Activated naive CD8-positive, alpha-beta T cell treated with anti-CD3 and anti-CD28 coated beads, Interleukin-2, amount 50 U/mL, for 24 hours (primary cell): ENCODE measurements at places on chromosomes 1 and 21.
A peak's percentile ranks its signal among the peaks of the same experiment; 100 is the strongest.

DNA sequence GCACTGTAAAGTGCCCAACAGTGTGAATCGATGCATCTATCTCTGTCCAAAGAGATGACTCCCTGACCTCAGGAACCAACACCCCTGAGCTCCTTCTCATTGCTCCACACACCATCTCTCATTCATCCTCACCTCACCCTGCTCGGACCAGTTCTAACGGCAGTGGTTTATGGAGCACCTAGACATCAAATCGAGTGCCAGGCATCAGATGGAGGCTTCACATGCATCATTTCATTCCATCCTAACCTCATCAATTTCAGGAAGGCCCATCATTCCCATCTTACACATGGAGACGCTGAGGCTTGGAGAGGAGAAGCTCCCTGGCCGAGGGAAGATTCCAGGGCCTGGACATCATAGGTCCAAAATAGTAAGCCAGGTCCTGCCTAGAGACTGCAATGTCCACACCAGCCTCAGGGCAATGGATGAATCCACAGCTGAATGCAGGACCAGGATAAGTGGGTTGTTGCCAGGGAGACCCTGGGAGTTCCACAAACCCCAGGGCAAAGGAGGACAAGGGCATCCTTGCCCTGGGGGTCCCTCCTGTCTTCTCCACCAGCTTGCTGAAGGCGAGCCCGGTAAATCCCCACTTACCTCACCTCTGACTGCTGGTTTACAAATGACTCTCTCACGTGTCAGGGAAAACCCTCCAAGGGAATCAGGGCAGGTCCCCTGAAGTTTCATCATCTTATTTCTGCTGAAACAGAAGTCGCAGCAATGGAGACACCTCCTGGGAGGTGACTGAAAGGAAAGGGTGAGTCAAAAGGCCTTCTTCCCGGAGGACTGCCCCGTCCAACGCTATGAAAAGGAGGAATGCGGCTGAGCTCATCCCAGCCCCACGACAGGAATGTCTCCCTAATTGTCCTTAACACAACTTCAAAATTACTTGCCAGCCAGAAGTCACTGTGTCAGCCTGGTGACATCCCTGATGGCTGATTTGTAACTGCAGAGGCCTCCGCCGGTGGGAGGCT lies 9.0 kb upstream of the IFFO2 start:
- DNase-seq = peak; percentile 43

DNA sequence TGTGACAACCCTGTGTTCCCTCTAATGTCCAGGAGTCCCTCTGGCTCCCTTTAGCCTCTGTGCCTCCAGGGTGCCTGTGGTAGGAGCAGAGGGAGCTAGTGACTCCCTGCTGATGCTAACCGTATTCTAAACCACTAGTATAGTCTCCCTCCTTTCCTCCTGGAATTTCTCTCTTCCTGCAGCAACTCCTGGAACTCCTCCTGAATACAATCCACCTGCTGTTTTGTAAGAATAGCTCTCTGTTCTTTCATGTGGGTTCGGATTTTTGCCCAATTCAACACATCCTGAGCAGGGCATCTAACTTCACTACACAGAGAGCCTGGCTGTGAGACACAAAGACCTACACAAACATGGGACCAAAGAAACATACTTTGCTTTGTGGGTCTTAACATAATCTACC lies 107.9 kb downstream of the RUNX1 start:
- no peak for DNase-seq

DNA sequence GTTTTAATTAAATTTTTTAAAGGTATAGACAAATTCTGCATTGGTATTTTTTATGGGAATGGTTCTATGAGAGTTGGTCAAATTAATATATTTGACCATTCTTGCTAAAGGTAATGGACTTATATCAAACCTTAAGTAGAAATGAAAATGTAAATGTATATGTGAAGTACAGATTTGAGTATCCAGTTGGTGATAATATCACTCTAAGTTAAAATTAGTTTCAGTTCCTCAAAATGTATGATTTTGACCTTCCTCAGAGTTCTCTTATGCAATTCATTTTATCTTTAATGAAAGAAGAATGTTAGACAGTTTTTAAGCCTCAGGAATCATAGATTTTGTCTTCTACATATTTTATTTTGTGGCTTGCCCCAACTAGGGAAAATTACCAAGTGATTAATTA lies 1291.5 kb upstream of the B3GALT2 start:
- DNase-seq = no peak

DNA sequence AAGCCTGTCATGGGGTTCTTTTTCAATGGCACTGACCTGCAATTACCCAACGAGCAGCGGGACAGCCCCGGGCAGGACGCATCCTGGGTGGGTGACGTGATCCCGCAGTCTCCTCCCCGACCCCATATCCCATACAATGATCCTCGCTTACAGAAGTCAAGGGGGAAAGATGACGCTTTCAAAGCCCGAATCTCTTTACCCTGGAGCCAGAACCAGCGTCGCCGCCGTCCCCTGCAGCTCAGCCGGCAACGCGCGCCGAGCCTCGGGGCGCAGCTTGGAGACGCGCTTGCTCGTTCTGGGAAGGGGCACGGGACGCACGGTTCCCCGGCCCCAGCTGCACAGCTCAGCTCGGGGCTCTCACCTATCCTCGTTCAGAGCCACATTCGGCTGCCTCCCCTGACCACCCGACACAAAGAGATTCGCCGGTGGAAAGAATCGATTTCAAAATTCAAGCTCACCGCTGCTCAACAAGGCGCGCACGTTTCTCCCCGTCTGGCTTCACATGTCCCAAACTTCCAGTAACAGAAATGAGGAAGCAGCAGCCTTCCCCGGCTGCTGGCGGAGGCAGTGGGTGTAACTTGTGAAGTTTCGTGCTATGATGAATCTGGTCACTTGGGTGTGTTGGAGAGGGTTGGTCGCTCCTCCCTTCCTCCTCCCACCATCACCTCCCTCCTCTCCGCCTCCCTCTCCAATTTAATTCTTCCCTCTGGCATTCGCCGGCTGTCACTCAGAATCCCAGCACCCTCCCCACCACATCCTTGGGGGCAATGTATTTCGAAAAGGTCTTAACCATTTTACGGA lies at the start of gene TIAM1:
Gene TIAM1 (minus strand): TSS at position 582 of the 801 bp plus-strand sequence. CDS start 77,289 bp downstream, outside the sequence.
- DNase-seq = peak; percentile 42

DNA sequence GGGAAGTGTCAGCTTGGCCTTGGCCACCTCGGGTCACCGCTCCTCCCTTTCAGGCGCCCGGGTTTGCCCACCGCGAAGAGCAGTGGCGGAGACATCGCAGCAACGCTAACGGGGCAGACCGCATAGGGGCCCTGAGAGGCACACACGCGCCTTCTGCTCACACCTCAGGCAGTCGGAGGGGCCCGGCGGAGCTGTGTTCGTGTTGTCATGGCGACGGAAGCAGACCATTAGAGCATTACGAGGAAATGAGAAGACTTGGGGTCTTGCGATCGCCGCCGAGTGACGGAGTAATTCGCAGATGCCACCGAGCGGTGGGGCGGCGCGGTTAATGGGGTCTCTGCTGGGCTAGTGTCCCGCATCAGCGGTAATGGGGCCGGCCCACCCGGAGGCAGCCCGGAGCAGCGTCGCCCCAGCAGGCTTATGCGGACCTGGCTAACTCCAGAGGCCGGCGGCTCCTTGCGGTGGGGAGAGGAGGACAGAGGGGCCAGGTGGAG lies 144.1 kb downstream of the TNR start:
- peak; percentile 11 for DNase-seq

DNA sequence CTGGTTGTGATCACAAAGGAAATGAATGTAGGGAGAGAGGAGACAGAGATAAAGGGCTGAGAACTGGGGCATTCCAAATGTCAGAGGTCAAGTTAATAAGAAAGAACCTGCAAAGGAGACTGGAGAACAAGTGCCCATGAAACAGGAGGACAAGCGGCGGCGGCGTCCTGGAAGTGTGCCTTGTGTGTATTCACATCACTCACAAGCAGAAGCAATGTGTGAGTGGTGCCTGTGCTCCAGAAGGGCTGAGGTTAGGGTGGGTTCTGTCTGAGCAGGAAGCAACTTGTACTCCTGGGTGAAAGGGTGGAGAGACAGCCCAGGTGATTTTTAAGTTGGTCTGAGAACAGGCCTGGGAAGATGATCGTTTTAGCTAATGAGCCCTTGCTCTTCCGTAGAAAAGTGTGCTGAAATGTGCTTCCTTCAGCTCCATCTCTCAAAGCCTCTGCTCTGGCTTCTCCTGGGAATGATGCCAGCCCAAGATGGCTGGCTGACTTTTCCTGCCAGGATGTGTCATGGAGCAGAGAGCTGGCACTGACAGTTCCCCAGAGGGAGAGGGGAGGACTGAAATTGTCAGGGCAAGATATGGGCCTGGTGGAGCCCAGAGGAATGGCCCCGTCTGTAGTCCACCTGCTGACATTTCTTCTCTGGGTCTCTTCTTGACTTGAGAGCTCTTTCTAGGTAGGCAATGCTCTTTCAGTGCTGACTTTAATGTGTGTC lies 25.1 kb upstream of the PLEKHA6 start:
- DNase-seq = no peak

DNA sequence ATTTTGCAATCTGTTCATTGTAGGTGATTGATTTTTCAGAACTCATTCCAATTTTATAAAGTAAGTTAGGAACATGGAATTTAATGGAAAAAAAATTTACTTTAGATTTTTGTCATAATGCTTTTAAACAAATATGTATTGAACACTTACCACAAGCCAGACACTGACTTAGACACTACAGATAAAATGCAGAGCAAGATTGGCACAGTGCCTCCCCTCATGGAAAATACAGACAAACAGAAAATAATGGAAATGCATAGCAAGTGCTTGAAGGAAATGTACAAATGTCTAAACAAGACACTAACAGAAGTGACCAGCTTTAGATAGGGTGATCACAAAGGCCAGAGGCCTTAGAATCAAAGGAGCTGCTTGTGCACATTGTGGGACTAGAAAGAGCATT lies 260.5 kb upstream of the ADGRL2 start:
- no peak for DNase-seq

GRCh38 chr1:83065952-83066727 lies 932.8 kb downstream of the TTLL7 start:
- DNase-seq = no peak

DNA sequence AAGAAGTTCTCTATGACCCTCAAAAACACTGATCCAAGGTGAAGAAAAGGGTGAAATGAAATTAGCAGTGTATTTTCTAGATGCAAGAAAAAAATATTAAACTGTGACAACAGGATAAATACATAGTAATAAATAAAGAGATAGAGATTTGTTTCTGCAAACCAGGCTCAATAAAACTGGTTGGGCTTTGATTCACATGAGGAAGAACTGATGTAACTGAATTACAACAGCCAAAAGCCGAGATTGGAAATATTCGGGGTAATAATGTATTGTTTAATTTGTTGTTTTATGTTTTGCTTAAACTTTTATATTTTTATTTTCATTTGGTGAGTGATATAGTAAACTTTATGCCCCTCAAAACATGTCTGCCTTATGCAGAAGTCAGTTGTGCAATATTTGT lies 285.0 kb downstream of the BRINP3 start:
- DNase-seq = no peak

GRCh38 chr1:217881131-217881543 lies 250.0 kb downstream of the SPATA17 start:
- no peak for DNase-seq

DNA sequence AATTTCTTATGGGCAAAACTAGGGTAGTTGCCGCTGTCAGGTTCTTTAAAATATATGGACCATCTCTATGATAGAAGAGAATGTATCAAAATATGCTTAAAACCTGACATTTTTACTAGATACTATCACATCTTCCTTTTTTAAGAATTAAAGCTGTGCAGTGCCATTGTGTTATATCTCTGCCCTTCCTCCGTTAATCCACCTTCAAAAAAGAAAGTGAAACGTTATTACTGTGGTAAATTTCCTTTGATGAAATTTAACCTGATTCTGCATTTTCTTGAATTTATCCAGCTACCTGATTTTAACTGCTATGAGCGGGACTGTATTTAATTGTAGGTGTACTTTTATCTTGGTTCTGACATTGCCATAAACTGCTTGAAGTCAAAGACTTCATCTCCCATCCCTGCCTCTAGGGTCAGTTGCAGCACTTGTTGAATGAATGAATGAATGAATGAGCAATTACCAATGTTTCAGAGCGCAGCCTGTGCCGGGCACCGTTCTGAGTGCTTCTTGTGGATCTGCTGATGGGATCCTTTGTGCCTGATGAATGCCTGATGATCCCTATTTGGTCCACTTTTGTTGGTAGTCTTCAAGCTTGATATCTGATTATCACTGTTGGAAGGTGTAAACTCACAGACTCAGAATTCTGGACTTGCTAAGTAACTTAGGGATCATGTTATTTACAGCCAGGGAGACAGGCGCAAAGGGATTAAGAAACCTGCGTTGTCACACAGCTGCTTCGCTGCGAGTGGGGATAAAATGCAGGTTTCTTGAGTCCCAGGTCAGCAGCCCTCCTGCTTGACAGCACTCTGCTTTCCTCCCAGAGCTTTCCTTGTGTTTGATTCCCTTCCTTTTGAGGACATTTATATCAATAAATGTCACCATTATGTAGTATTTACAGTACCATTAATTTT lies 30.1 kb downstream of the SMYD2 start:
- no peak for DNase-seq

DNA sequence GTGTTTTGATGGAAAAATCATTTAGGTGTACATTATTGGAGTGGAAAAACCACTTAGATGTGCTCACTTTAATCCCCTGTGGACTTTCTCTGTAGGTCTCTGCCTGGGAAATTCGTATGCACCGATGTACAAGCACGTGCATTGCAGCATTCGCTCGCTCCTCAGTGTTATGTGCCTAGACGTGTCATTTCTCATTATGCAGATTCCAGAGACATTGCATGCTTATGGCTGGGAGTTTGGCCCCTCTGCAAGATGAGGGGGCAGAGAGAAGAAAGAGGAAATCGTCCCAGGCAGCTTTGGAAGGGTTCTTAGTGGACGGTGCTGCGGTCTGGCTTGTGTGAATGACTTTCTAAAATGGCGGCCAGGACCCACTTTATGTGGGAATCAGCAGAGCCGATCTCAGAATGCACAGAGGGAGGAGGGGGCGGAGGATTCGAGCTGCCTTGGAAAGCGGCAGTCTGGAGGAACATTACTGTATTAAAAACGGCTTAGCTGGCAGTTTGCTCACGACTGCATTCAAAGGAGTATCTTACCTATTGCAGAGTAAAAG lies 2.3 kb downstream of the SPEN start:
- peak; percentile 47 for DNase-seq

DNA sequence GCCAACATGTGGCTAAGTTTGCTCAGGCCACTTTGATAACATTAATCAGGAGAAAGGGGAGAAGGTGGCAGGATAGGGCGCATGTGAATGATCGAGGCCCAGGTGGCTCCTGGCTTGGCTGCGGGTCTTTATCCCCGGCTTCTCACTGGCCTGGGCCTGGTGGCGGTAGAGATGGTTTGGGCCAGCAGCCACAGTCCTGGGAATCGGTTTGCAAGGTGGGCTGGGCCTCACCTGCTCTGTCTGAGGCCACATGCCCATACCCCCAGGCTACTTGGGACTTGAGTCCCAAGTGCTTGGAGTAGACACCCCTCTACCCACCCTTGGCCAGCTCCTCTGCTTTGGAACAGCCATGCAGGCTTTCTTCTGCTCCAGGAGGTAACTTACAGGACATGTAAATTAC lies 49.7 kb upstream of the DISP3 start:
- no peak for DNase-seq

DNA sequence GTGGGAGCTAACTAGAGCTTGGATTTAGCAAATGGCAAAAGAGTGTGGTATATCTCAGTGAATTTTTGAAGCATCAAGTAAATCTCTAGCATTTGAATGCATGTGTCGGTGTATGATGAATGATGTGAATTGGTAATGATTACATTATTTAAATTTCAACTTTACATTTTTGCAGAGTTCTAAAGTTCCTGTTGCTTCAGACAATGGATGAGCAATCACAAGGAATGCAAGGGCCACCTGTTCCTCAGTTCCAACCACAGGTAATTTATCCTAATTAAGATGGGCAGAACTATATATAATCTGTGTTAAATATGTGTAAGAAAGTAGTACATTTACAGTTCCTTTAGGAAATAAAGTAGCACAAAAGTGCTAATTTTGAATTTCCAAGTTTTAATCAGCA lies 75.6 kb downstream of the NEK7 start:
- no peak for DNase-seq
